Muscle of leg (tissue), 16 donors: ENCODE measurements at places on chromosomes 16 and 17.

DNA sequence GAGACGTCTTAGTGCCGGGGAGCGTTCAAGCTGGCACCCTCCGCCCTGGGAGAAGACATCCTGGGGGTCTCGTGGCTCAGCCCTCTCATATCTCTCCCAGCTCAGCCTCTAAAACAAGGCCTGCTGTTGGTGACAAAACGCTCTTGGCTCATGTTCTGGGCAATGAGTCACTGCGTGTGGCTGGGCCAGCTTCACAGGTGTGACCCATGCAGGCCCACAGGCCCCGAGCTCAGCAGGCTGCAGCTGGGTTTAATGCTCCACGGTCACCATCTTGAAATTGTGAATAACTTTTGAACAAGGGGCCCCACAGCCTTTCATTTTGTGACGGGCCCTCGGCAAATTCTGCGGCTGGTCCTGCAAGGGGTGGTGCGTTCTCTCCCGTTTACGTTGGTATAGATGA lies 22.4 kb downstream of the GAA start:
- H3K27ac ChIP-seq, result no peak overlapping the region
- DNase-seq, result peak; percentile 46
- no peaks in the 10 kb centered on the region for H3K27me3 ChIP-seq
- no peaks in the 10 kb centered on the region for H3K36me3 ChIP-seq
- H3K4me3 ChIP-seq, result no peak overlapping the region
- H3K4me1 ChIP-seq, result peaks cover 11% of the 10 kb centered on the region

- no peak for DNase-seq
- peaks cover 2% of the 10 kb centered on the region for H3K27me3 ChIP-seq
- H3K4me3 ChIP-seq, result no peak overlapping the region
- no peaks in the 10 kb centered on the region for H3K36me3 ChIP-seq
- peaks cover 5% of the 10 kb centered on the region for H3K4me1 ChIP-seq
Observed at GRCh38 chr17:21125862-21126261, 902 bp upstream of the DHRS7B start.

GRCh38 chr16:7338826-7339225 lies 6.2 kb downstream of the RBFOX1 start:
- DNase-seq, result no peak
- no peak overlapping the region for H3K4me3 ChIP-seq
- H3K27ac ChIP-seq, result no peak overlapping the region
- no peaks in the 10 kb centered on the region for H3K27me3 ChIP-seq

- no peak overlapping the region for H3K4me3 ChIP-seq
- H3K27ac ChIP-seq, result no peak overlapping the region
- H3K36me3 ChIP-seq, result no peaks in the 10 kb centered on the region
- peaks cover 12% of the 10 kb centered on the region for H3K4me1 ChIP-seq
Observed at GRCh38 chr17:44331249-44331760, 6.7 kb upstream of the SLC25A39 start.

DNA sequence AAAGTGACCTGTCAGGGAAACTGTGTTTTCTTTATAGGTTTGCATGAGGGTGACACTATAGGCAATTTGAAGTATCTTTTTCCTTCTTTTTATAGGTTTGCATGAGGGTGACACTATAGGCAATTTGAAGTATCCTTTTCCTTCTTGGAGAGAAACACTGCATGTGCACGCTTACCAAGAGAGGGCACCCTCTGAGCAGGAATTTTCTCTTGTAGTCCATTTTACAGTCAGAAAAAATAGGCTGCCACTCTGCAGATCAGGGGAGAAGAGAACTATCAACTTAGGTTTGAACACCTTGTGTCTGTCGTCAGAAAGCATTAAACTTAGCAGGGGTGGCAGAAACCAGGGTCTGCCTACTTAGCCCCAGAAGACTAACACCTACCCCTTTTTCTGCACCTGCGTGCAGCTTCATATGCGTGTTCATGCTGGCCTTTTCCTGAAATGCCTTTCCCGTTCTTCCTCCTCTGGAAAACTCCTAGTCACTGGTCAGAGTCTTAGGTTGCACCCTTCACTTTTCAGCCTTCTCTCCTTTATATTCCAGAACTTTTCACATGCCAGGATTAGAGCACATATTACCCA lies 16.4 kb upstream of the SMIM36 start:
- DNase-seq, result peak; percentile 84
- no peak overlapping the region for H3K4me3 ChIP-seq
- no peaks in the 10 kb centered on the region for H3K36me3 ChIP-seq
- peaks cover 2% of the 10 kb centered on the region for H3K4me1 ChIP-seq
- no peak overlapping the region for H3K27ac ChIP-seq
- H3K27me3 ChIP-seq, result no peaks in the 10 kb centered on the region

GRCh38 chr17:48500435-48501426 lies 30.1 kb downstream of the HOXB1 start:
- H3K27me3 ChIP-seq, result peaks cover 31% of the 10 kb centered on the region
- H3K4me1 ChIP-seq, result peaks cover 5% of the 10 kb centered on the region
- H3K36me3 ChIP-seq, result no peaks in the 10 kb centered on the region
- no peak overlapping the region for H3K4me3 ChIP-seq
- no peak for DNase-seq

DNA sequence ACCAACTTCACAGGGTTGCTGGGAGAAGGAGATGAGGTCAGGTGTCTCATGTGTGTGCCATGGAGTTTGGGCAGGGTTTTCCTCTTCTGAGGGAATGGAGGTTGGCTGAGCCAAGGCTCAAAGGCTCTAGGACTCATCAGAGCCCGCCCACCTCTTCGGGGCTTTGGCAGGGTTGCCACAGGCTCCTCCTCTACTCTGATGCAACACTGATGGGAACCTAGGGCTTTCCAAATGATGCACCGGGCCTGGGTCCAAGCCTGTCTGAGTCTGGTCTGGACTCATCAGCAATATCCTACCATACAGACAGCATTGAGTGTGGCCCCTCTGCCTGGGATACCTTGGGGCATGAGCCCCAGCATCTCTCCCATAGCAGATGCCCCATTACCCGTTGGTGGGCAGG lies 59.5 kb upstream of the LHX1 start:
- H3K36me3 ChIP-seq, result no peaks in the 10 kb centered on the region
- DNase-seq, result no peak
- peaks cover 6% of the 10 kb centered on the region for H3K4me1 ChIP-seq
- H3K27me3 ChIP-seq, result peaks cover 9% of the 10 kb centered on the region

- H3K27me3 ChIP-seq, result no peaks in the 10 kb centered on the region
- H3K4me3 ChIP-seq, result no peak overlapping the region
- H3K27ac ChIP-seq, result no peak overlapping the region
- no peaks in the 10 kb centered on the region for H3K36me3 ChIP-seq
- no peak for DNase-seq
- H3K4me1 ChIP-seq, result no peaks in the 10 kb centered on the region
Observed at GRCh38 chr16:9790199-9790598, 392.0 kb downstream of the GRIN2A start.

GRCh38 chr17:69451416-69452394 lies 37.2 kb downstream of the MAP2K6 start:
- H3K27me3 ChIP-seq, result no peaks in the 10 kb centered on the region
- H3K27ac ChIP-seq, result no peak overlapping the region

DNA sequence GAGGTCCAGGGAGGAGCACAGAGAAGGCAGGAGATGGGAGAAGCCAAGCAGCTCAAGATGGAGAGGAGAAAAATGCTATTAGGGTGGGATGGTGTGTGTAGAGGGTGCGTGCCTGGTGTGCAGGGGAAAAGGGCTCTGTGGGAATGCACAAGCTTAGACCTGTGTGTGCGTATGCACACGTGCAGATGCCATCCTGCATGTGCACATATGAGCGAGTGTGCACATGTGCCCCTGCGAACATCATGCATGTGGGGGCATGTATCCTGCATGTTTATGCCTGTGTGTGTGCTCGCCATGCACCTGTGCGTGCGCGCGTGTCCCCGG lies 438 bp upstream of the KCNJ12 start:
- peaks cover 58% of the 10 kb centered on the region for H3K4me1 ChIP-seq
- no peak overlapping the region for H3K27ac ChIP-seq
- H3K27me3 ChIP-seq, result peaks cover 41% of the 10 kb centered on the region
- no peak overlapping the region for H3K4me3 ChIP-seq
- DNase-seq, result no peak

GRCh38 chr16:80449392-80449791 lies 91.4 kb upstream of the DYNLRB2 start:
- H3K4me3 ChIP-seq, result no peak overlapping the region
- DNase-seq, result no peak
- H3K36me3 ChIP-seq, result no peaks in the 10 kb centered on the region
- peaks cover 2% of the 10 kb centered on the region for H3K4me1 ChIP-seq
